Activated T-cell treated with anti-CD3 and anti-CD28 coated beads, Interleukin-2, amount 50 U/mL, for 4 hours (primary cell): ENCODE measurements at places on chromosomes 1 and 21.
A peak's percentile ranks its signal among the peaks of the same experiment; 100 is the strongest.

GRCh38 chr1:107196973-107197562, 56.2 kb downstream of the NTNG1 start:
- no peak for DNase-seq

- DNase-seq: no peak
Measured at GRCh38 chr1:192024881-192025280, 133.4 kb upstream of the RGS18 start.

GRCh38 chr1:205599669-205600042, 32.2 kb downstream of the ELK4 start:
- DNase-seq: no peak

- DNase-seq: no peak
Measured at GRCh38 chr1:225479996-225480720, 52.3 kb upstream of the LBR start.

DNA sequence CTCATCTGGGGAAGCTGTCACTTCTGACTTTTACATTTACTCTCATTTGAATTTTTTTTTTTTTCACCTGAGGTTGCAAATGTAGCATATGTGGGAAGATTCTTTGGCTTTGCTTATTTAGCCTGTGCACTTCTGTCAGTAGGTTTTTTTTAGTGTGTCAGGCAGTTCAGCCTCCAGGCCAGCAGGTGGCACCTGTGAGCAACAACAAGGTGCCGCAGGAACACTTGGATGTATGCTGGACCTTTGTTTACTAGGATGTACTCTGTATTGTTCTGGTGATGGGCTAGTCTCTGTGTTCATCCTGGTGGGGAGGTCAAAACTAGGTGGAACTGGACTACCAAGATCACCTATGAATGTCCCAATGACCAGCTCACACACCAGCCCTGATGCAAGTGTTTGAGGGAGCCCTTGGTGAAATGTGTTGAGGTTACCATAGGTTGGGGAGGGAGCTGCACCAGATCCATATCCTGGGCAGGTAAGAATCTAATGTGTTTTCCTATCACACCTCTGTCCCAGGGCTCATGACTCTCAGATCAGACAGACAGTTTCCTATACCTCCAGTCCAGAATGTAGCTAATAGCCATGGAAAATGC, 618.2 kb downstream of the BRINP3 start:
- no peak for DNase-seq

DNA sequence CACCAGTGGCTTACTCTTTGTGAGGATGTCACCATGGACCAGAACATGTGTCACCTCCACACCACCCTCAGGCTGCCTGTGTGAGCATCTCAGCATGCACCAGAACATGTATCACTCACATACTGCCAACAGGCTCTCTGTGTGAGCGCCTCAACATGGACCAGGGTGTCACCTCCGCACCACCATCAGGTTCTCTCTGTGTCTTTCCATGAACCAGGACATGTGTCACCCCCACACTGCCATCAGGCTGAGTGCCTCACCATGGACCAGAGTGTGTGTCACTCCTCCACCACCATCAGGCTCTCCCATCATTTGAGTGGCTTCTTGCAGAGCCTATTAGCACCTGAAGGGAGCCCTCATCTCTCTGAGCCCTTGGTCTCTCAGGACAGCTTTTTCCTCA, 125.2 kb downstream of the ZNF648 start:
- no peak for DNase-seq

GRCh38 chr1:56434025-56434424, 145.3 kb downstream of the PLPP3 start:
- DNase-seq: no peak

DNA sequence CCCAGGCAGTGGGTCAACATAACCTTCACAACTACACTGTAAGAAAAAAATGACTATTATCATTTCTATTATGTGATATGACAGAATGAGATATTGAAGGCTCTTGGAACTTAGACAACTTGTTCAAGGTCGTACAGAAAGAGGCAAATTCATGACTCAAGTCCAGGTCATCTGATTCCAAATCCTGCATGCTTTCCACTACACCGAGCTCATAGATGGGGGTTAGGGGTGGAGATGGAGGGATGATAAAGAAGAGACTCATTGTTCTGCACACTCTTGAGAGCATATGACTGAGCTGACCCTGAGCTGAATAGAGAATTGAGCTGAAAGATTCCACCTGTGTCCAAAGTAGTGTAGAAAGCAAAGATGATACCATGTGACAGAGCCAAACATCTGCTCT, 2.8 kb downstream of the FCRL6 start:
- DNase-seq: no peak

DNA sequence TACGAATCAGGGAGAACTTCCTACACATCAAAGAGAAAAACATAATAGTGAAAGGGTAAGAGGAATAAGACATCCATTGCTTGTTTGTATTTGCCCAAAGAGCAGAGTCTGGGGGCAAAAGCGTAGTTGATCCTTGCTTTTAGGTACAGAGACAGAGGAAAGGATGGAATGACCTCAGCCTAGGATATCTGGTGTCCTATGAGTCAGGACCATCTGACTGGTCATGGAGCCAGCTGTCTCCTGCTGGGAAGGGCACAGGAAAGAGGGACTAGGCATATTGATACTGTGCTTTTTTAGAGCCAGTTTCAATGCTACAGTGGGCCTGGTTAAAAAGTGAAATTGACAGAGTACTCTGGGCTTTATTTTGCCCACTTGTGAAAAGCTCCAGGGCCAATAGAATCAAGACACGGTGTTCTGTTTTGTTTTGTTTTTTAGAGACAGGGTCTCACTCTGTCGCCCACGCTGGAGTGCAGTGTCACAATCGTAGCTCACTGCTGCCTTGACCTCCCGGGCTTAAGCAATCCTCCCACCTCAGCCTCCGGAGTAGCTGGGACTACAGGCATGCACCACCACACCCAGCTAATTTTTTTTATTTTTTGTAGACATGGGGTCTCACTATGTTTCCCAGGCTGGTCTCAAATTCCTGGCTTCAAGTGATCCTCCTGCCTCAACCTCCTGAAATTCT, 3.2 kb downstream of the PLEKHO1 start:
- DNase-seq: no peak

DNA sequence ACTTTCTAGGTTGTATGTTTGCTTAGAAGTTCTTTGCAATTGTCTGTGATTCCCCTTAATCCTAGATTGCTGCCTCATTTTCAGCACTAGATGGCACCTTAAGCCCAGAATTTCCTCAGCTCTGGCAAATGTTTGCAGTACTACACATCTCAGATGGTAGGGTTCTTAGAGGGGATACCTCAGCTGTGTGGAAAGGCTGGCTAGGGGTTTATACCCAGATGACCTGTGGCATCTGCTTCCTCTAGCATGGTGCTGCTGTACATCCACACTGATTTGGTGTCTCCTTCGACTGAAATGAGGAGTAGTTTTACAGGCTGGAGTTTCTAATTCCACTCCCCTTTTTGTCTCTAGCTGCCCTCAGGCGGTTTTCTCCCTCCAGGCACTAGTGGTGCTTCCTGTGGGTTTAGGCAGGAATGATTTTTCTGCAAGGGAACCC, 23.5 kb downstream of the ASB17 start:
- no peak for DNase-seq

DNA sequence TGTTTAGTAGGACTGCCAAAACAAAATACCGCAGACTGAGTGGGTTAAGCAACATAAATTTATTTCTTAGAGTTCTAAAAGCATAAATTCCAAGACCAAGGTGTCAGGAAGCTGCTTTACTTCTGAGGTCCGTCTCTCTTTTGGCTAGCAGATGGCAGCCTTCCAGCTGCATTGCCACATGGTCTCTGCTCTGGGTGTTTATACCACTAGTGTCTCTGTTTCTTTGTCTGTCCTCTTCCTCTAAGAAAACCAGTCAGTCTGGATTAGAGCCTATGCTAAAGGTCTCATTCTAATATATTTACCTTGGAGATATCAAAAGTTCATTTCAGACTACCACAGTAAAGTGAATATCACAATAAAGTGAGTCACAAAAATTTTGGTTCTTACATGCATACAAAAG, 519.8 kb downstream of the COL11A1 start:
- no peak for DNase-seq

DNA sequence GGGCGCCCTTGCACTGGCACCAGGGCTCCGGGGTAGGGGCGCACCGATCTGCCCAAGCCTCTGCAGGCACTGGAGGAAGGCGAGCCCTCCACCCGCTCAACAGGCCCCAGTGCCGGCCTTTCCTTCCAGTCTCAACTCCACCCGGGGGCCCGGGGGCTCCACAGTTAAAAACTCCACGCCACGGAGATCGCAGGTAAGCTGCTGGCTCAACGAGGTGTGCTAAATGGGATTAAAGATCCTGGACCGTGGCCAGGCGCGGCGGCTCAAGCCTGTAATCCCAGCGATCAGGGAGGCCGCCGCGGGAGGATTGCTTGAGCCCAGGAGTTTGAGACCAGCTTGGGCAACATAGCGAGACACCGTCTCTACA, 536 bp downstream of the HSF2BP start:
- no peak for DNase-seq

GRCh38 chr1:232547938-232548484, 81.9 kb downstream of the SIPA1L2 start:
- DNase-seq: no peak

GRCh38 chr1:207223162-207223561, 98.3 kb upstream of the CD55 start:
- DNase-seq: no peak

- no peak for DNase-seq
Measured at GRCh38 chr1:145827966-145828365, 4.0 kb downstream of the POLR3C start.

- no peak for DNase-seq
Measured at GRCh38 chr1:17516303-17517214, 22.9 kb upstream of the ARHGEF10L start.

DNA sequence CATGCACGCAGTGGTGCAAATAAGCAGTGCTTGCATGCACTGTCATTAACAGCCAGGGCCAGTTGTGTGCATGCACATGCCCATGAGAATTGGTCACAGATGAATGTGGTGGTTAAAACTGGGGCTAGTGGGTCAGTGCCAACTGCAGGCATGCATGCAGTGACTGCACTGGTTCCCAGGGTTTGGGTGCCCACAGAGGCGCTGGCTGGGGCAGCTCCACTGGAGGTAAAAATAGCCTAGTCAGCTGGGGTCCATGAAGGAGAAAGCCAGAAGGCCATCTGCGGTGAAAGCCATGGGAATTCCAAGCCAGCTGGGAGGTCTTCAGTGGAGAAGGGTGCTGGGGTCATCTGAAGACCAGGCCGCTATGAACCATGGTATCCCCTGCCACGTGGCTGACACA, 70.2 kb downstream of the SLC5A9 start:
- no peak for DNase-seq

DNA sequence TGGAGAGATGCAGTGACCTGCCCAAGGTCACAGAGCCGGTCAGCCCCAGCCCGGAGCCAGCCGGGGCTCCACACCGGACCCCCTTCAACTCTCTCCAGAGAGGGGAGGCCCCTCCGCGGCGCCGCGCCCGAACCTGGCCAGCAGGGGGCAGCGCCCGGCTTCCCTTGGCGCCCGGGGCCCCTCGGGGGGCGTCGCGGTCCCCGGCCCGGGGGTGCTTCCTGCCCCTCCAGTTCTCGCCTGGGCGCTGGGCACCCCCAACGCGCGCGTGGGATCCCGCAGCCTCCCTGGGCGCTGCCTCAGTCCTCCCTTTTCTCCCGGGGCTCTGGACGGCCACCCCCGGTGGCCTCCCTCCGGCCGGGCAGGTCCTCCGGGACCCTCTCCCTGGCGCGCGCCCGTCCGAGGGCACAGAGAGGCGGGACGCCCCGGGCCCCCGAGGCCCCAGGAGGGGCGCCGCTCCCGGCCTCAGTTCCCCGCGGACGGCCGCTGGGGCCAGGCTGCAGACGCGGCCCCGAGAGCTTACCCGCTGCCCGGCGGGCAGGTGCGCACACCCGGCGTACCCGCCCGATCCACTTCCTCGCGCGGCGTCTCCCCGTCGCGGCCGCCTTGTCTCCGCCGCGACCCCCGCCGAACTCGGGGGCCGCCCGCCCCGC, 406 bp downstream of the HTR1D start:
- peak; percentile 14 for DNase-seq

GRCh38 chr1:92486251-92487077, at the start of gene GFI1:
GFI1 (minus strand) TSS chr1:92486925; CDS start chr1:92483487, 3,438 bp downstream.
- peak; percentile 70 for DNase-seq

GRCh38 chr1:6727535-6727934, 25.9 kb upstream of the DNAJC11 start:
- DNase-seq: peak; percentile 50

DNA sequence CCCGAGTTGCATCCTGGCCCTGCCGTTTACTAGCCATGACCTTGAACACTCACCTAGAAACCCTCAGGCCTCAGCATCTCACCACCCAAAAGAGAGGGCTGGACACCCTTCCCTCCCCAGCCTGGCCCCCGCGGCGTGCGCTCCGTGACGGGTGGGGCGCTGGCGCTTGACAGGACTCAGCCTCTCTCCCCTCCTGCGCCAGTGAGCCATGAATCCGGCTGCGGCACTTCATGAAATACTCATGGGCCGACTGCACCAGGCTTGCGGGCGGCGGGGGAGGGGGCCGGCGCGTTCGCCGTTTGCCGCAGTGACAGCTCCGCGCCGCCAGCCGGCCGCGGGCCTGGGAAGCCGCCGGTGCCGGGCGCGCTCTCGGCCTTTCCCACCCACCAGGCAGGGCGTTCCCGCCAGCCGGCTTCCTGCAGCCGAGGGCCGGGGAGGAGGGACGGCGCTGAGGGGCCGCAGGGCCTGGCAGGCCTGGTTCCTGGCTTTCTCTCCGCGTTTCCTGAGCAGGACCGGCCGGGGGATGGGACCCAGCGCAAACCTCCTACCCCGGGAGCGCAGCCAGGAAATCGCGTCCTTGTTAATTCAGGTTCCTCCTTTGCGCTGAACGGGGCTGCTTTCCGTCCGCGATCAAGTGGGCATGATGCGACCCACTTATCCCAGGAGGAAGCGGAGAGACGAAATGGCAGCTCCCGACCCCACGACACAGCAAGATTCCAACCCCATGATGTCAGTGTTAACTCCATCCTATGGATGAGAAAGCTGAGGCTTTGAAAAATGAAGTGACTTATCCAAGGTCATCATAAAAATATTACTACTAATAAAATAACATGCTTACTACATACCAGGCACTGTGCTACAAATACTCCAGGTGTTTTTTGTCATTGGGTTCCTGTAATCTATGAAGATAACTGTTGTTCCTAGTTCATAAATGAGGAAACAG, 9.1 kb upstream of the LUZP1 start:
- peak; percentile 39 for DNase-seq

DNA sequence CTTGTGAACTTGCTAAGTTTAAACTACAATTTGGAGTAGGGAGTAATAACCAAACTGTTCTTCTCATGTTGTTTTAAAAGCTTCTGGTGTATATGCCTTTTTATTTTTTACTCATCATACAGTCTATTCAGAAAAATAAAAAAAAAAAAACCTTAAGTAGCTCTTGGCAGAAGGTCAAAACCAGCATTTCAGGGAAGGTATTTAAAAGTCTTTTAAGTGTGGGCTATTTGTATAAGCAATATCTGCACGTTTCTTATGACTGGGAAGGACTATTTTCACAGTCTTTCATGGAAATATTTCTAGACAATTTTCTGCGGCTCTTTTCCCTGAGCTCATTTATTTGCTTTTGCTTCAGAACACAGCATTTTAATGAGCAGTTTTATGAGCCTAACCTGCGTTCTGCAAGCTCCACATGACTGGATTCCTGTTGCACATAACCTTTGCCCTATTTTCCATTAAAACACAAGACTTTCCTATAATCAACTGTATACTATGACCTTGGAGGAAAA, 60.9 kb upstream of the C1orf105 start:
- no peak for DNase-seq
